ENCODE measurements at places on chromosomes 7 and 10.

- no peaks in the 10 kb centered on the region for H3K27me3 ChIP-seq
- no peak overlapping the region for H3K27ac ChIP-seq
- H3K36me3 ChIP-seq, result no peaks in the 10 kb centered on the region
- no peak overlapping the region for H3K4me3 ChIP-seq
Observed at GRCh38 chr10:128859738-128860386, 607.2 kb upstream of the MGMT start.

- DNase-seq, result no peak
- H3K27me3 ChIP-seq, result no peaks in the 10 kb centered on the region
- no peak overlapping the region for H3K27ac ChIP-seq
- H3K4me1 ChIP-seq, result no peaks in the 10 kb centered on the region
- H3K4me3 ChIP-seq, result no peak overlapping the region
- no peaks in the 10 kb centered on the region for H3K36me3 ChIP-seq
Observed at GRCh38 chr7:114160925-114161324, 242.1 kb upstream of the PPP1R3A start.

DNA sequence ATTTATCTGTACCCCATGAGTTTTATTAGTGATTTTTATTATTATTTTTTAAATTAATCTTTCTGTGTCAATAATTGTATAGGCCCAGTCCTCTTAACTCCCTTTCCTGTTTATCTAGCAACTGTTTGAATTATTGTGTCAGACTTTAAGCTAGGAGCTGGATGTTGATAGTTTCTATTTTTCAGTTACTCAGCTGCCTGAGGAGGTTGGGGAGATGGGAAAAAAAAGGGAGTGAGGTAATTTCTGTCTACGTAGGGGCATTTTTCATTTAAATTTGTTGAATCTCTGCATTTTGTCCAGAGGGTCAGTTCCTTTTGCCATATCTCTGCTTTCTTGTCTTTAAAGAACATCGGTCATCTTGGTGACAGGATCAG lies 5.0 kb upstream of the ZNF518A start:
- DNase-seq, result no peak
- no peaks in the 10 kb centered on the region for H3K36me3 ChIP-seq
- peaks cover 7% of the 10 kb centered on the region for H3K4me1 ChIP-seq
- no peak overlapping the region for H3K27ac ChIP-seq
- no peak overlapping the region for H3K4me3 ChIP-seq
- H3K27me3 ChIP-seq, result peaks cover 54% of the 10 kb centered on the region

DNA sequence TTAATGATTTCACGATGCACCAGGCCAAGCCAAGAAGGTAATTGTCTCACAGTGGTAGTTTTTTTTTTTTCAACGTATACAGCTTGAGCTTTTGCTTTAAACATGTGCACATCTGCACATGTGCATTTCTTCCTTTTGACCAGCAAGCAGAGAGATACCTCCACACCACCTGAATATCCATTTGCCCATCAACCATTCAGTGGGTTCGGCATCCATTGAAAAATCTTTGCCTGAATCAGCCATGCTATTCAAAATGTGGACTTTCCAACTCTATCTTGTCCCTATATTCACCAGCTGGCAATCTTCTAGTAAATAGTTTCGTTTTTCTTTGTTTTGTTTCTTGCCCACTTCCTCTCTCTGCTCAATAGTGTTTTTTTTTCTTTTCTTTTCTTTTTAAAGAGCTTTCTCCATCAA lies 7.7 kb upstream of the TRA2A start:
- no peaks in the 10 kb centered on the region for H3K36me3 ChIP-seq
- H3K27me3 ChIP-seq, result no peaks in the 10 kb centered on the region
- DNase-seq, result peak; percentile 40
- peak overlapping the region; percentile 2 for H3K27ac ChIP-seq

GRCh38 chr7:66522518-66522917 lies 106.2 kb upstream of the KCTD7 start:
- no peaks in the 10 kb centered on the region for H3K27me3 ChIP-seq
- H3K36me3 ChIP-seq, result no peaks in the 10 kb centered on the region
- H3K4me3 ChIP-seq, result no peak overlapping the region
- no peak overlapping the region for H3K27ac ChIP-seq

DNA sequence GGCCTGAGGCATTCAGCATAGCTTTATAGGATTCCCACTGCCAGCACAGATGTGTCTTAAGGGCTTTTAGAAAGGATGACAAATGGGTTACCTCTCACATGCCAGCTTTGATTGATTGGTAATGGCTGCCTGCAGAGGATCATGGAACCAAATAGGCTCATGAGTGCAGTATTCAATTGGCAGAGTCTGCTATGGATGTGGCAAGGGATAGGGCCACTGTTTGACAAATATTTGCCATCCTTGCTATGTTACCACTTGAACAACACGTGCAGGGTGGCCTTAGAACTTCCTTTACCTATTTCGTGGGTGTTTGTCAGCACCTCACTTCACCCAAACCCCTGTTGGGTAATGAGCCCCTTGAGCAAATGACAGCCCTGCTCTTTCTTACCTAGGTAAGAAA lies 139.2 kb downstream of the C10orf105 start:
- H3K36me3 ChIP-seq, result no peaks in the 10 kb centered on the region
- no peak for DNase-seq
- H3K4me3 ChIP-seq, result no peak overlapping the region
- no peak overlapping the region for H3K27ac ChIP-seq

Data from B cell (primary cell).